ENCODE measurements at places on chromosomes 12 and 14.

- no peak for DNase-seq
Measured at GRCh38 chr12:25553098-25553497, at the start of gene LMNTD1. Gene LMNTD1 (minus strand): TSS chr12:25553283. CDS start chr12:25552959, 324 bp downstream.

DNA sequence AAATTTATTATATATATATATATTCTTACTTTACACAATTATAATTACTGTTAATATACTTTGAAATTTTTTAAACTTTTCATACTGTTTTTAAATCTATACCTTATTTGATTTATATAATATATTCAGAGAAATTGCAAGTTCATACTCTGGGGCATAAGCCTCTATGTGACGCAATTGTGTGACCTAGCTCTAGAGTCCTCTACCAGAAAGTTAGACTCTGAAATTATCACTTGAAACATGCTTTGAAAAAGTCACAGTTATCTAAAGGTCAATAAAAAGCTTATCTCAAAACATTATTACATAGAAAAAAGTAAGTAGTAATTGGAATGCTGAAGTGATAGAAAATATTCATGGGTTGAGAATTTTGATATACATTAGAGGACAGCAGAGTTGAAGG, 93.8 kb downstream of the LIN7A start:
- no peak for DNase-seq

- DNase-seq = no peak
Measured at GRCh38 chr12:63496654-63497053, 171.6 kb downstream of the DPY19L2 start.

DNA sequence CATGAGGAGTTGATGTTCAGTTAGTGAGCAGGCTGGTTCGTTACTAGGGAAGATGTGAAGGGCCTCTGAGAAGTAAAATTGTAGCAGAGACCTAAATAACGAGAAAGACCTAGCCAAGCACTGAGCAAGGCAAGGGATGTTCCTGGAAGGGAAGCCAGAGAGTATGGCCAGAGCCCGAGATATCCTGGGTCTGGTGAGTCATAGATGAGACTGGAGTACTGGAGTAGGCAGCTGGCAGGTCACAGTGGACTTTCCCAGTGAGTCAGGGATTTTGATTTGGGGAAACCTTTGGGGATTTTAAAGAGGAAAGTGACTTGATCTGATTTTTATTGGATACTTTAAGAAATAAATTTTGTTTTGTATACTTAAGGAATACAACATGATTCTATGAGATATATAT, 369.0 kb downstream of the DIO2 start:
- no peak for DNase-seq

DNA sequence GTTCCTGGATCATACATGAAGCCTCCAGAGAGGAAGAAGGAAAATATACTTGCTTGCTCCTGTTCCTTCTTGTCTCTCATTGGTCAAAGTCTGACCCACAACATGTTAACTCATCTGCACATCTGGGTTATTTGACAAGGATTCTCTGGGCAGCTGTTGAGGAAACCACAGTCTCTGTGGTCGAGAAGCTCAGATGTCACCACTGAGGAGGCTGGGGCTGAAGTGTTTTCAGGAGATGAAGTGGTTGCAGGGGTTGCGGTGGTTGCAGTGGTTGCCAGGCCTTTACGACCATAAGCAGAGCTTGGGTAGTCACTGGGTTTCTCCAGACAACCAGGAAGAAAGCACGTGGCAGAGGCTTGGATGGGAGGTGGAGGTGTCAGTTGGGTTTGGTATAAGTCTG, 265.0 kb upstream of the LRIG3 start:
- DNase-seq = no peak

GRCh38 chr12:52667509-52667908, 12.7 kb downstream of the KRT1 start:
- no peak for DNase-seq
